ENCODE measurements at places on chromosomes 4 and X.

DNA sequence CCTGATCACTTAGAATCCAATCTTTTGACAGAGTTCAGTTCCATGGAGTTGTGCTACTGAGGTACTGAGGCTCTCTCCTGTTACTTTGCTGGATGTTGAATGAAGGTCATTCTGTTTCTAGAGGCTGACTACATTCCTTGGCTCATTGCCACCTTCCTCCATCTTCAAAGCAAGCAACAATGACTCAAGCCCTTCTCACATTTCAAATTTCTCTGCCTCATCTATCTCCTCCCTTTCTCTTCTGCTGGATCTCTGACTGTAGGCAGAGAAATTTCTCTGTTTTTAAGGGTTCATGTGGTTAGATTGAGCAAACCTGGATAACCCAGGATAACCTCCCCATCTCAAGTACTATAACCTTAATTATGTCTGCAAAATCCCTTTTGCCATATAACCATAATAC, 775.4 kb downstream of the STPG2 start:
- no peak for DNase-seq

- DNase-seq: no peak
Measured at GRCh38 chr4:150896497-150896896, 118.6 kb downstream of the LRBA start.

GRCh38 chr4:105369988-105370387, 103.9 kb downstream of the PPA2 start:
- peak; percentile 36 for DNase-seq

GRCh38 chrX:73028876-73029275, 26.1 kb downstream of the PABPC1L2B start:
- DNase-seq: no peak
